ENCODE measurements at places on chromosomes 16 and 17. TPM values are rescaled to one million over a fixed set of nuclear protein-coding genes. Genes with fewer than 3 reads are reported as not detected.

- no peak for DNase-seq
Measured at GRCh38 chr16:87196231-87196630, 121.0 kb downstream of the C16orf95 start.

GRCh38 chr17:44779211-44780025 lies 20.6 kb downstream of the ADAM11 start:
- DNase-seq = peak; percentile 73

- DNase-seq = no peak
Measured at GRCh38 chr16:69508033-69508755, 57.6 kb upstream of the NFAT5 start.

- DNase-seq = peak; percentile 25
Measured at GRCh38 chr16:68400924-68401460, 47.3 kb downstream of the SMPD3 start.

DNA sequence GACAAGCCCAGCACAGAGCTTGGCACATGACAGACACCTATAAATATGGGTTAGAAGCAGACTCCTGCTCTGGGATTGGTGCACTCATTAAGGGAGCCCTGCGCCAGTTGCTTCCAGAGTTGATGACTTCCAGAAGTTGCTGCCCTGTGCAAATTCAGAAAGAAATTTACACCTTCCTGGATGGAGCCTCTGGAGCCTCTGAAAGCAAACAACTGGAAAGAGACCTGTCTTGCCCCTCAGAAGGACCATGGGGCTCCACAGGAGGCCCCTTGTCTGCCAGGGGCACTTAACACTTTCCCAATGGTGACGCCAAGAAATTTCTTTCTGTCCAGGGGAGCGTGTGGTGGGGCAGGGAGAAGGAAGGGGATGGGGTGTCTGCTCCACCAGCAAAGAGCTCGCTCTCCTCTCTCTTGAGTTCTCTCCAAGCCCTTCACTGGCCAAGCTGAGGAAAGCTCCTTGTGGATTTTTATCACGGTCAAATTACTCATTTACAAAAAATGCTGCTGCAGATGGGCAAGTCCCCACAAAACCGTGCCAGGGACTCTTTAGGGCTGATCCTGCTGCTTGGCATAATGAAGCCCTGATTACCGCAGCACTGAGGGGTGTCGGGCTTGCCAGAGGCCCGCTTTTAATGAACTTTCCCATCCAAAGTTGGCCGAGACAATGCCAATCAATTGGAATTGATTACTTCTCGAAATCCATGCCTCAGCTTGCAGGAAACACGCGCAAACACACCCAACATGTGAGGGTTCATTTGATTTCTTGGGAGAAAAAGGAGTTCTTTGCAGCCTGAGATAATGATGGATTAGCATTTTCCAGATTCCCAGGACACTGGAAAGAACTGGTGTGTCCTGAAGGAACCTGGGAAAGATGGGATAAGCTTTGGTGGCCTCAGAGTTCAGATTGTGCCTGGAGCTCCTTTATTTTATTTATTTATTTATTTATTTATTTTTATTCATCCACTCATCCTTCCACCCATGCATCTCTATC lies 583.6 kb upstream of the CDH5 start:
- DNase-seq = no peak

- peak; percentile 58 for DNase-seq
Measured at GRCh38 chr16:30458561-30459394, 13.1 kb upstream of the SEPHS2 start.

DNA sequence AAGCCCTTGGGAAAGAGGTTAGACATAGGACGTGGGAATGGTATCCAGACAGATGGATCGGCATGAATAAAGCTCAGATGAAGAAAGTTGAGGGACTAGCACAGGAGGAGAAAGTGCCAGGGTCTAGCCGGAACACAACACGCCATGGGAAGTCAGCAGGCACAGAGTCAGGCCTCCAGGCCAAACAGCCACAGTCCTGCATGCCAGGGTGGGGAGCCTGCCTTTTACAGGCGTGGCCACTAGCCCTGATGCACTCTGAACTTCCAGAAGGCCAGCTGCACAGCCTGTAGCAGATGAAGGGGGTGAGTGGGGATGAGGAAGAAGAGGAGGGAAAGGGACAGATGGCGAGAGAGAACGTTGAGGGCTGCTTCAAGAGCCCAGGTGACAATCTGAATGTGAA lies 5.2 kb downstream of the B9D1 start:
- no peak for DNase-seq

- DNase-seq = no peak
Measured at GRCh38 chr17:74089869-74090464, 113.5 kb upstream of the RPL38 start.

The GDPD1 gene
- polyA plus RNA-seq = 0.85 TPM

The C17orf78 gene
- polyA plus RNA-seq = not detected

All from naive thymus-derived CD4-positive, alpha-beta T cell (primary cell).